DMS79 (cell line): ENCODE measurements at places on chromosomes 13 and 19.

GRCh38 chr19:54178581-54179261, 5.8 kb upstream of the TMC4 start:
- no peak for DNase-seq

DNA sequence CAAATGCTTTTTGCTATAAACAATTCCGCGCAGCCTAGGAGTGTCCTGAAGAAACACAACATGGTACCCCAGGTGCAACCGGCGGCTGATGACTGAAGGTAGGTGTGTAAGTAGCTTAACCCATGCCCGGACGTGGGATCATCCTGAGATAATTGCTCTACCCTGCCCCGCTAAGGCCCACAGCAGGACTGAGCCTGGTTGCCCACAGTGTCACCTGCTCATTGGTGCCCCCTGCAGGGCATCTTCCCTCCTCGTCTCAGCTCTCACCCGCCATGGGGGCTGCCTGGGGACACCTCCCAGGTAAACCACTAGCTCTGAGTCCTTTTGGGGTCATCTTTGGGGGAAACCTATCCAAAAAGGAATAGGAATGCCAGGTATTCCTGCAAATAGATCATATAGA, 22.3 kb downstream of the TMEM161A start:
- DNase-seq: no peak

DNA sequence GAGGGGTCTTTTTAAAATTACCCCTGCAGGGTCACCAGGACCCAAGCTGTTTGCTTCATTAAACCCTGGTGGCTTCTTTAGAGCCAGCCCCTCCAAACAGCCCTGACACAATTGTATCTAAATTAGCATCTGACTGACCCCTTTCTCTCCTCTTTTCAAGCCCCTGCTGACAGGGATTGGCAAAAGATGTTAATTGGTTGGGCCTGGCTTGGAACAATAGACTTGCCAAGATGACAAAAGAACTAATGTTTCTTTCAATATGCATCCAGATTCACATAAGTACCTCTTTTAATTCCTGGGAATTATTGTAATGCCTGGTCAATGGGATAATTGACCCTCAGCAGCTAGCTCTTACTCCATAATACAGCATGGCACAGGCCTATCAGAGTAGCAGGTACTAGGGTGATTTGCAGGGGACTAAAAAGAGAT, 140.8 kb downstream of the SHISA2 start:
- no peak for DNase-seq

GRCh38 chr19:47239610-47240296, 8.8 kb upstream of the BBC3 start:
- DNase-seq: peak; percentile 39

- no peak for DNase-seq
Measured at GRCh38 chr19:10115392-10116084, 4.0 kb downstream of the P2RY11 start.

DNA sequence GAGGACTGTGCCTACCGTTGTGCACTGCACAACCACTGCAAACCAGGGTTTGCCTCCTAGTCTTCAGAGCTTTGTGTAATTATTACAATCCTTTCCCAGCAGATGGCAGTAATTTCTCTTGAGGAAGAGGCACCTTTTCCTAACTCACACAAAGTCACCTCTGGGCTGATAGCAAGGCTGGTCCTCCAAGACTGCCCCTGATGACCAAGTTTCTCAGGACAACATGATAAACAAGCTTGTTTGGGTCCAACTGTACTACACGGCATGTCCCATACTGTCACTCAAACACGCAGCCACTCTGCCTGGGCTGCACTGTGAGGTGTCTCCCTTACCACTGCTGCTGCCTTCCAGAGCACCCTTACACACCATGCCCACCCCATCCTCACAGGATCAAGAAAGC, 39.3 kb downstream of the RFXAP start:
- peak; percentile 21 for DNase-seq

GRCh38 chr13:98525456-98526181, 51.3 kb downstream of the STK24 start:
- no peak for DNase-seq

DNA sequence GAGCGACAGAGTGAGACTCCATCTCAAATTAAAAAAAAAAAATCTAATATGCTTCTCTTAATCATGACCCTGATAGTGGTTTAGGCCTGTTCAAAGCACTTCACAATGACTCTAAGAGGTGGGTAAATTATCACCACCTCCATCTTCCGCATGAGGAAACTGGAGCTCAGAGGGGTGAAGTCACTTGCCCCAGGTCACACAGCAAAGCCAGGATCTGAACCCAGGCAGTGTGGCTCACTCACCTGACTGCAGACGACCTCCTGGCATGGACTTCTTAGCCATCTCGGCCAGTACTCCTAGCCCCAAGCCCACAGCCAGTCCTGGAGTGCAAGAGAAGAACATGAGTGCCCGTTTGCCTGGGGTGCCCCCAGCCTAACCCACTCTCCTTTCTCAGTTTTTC, 6.9 kb downstream of the COQ8B start:
- DNase-seq: no peak

DNA sequence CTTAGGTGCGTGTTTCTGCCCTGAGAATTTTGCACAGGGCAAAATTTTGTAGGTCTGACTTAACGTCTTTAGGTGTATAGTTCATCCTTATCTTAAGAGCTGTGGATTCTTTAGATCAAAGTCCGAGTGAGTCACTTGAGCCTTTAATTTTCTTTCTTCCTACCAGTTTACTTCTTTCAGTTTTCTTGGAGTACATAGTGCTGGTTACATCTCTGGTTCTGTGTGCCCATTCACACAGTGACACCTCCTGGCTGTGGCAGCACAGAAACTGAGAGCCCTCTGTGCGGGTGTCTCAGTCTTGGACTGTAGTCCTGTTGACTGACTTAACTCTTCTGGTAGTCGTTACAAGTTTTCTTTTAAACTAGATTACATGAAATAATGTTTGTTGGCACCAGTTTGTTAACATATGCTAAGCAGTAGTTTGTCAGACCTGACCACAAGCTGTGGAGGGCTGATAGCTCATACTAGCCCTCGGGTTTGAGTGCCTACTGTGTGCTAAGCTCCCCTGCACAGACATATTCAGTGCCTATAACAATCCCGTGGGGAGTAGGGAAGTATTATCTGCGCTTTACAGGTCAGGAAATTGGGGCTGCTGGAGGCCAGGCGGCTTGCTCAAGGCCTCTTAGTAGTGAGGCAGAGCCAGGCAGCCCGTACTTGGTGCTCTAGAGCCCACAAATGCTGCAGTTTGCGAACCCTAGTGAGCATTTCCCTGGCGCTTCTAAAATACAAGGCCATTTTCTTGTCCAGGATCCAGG, 1.6 kb downstream of the GATAD2A start:
- no peak for DNase-seq

- no peak for DNase-seq
Measured at GRCh38 chr19:13463296-13463695, 43.0 kb downstream of the CACNA1A start.

DNA sequence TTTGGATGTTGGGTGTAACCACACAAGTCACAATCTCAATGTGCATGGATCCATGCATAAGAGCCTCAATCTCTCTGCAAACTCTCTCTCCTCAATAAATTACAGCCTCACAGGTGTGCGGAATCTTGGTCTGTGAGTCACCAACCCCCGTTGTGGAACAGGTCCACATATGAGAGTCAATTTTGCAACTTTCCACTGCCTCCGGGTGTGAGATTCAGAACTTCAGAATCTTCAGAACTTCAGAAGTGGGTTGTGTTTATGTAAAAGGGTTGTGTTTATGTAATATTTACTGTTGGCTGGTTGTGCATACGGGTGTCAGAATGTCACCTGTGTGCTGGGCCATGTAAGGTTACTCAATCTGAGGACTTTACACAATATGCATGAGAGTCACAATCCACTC, 46.3 kb upstream of the ZNF728 start:
- DNase-seq: no peak

DNA sequence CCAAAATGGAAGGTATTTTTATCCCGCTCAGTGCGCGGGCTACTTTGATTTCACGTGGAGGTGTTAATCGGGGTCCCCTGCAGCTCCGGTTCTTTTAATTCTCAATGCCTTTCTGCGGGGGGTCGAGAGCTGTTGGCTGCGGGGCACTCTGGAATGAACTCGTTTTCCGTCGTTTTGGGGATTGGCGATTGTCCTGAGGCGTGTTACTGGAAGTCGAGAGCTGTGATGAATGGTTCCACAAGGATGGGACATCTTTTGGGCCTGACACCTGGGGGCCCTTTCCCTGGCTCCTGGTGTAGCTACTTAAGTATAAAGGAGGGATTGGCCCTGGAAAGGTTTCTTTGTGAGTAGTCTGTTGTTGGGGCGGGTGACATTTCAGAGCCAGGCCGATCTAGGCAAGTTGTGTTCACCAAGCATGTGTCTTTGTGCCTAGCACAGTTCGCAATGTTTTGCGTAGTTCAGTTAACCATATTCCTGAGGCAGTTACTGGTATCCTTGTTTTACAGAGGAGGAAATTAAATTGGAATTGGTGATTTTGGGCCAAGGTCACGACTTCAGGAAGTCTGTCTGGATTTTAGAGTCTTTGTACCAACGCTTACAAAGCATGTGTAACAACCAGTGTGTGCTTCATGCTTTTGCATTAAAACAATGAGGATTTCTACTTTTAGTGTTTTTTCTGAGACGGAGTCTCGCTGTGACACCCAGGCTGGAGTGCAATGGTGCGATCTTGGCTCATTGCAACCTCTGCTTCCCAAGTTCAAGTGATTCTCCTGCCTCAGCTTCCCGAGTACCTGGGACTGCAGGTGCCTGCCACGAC, 846 bp downstream of the RPL13A start:
- DNase-seq: no peak

DNA sequence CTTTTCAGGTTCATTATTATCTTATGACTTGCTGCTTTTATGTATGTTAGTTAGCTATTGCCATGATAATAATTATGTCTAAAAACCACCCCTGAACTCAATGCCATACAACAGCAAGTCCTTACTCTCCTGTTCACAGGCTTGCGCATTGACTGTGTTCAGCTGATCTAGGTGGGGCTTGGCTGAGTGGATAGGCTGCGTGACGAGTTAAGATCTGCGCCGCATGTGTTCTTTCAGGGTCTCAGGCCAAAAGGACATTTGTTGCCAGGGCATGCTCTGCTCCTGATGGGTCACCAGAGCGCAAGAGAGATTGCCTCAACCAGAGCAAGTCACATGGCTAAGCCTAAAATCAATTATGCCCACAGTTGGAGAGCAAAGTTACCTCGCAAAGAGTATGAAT, 859 bp downstream of the ZNF568 start:
- no peak for DNase-seq

DNA sequence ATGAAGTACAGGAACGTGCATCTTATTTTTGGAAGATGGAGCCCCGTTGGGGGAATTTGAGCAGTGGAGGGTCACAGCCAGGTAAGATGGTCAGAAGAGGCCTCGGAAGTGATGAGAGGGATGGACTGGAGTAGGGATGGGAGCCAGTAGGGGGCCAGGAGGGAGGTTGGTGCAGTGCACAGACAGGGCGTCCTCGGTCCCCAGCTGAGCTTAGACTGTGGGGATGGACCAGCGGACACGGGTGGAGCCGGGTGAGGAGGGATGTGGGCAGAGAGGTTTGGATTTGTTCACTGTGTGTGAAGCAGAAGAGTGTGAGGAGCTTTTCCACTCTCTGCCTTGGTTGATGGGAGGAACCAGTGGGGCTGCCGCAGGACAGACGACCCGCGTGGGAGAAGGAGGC, 10.6 kb downstream of the RPS9 start:
- DNase-seq: no peak
